Stimulated activated naive CD8-positive, alpha-beta T cell treated with anti-CD3 and anti-CD28 coated beads, Interleukin-15, Interleukin-2, amounts not matched to agents 100 U/mL and 50 U/mL, for 24 hours (primary cell): ENCODE measurements at places on chromosomes 16 and 17.

GRCh38 chr17:13265311-13265710 lies 247.5 kb upstream of the ELAC2 start:
- DNase-seq: no peak

DNA sequence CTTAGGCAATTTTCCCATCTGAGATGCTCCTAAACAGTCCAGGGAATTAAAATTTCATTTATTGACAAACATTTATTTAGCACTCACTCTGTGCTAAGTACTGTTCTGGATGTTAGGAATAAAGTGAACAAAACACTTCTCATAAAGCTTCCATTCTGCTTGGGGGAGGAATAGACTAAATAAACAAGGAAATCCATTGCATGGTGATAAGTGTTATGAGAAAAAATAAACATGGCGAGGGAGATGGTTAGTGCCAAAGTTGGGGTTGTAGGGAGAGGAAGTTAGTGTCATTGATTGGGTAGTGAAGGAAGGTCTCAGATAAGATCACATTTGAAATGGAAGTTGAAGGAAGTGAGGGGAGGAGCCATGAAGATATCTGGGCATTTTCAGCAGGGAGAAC lies 72.2 kb upstream of the CES5A start:
- DNase-seq: no peak

GRCh38 chr17:64005734-64006167 lies 7.6 kb downstream of the PRR29 start:
- DNase-seq: no peak

DNA sequence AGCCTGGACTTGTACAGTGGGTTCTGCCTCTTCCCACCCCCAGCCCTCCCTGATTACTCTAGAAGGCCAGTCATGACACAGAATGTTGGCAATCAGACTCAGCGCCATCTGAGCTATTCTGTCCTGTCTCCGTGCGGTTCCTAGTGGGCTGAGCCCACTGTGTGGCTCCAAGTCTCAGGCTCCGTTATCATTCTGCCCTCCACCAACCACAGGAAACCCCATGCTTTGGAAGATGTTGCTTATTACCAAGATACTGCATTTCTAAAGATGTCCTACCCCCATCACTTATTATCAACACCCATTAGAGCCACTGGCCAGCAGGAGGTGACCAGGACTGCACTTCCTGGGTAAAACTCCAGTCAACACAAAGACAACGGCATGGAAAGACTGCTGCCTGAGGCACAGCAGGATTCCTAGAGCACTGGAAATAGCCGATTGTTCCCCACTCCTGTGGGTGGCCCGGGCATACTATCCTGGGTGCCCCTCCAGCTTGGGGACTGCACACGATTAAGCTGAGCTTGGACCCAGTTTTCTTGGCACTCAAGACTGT lies 133.6 kb downstream of the AATF start:
- DNase-seq: no peak

DNA sequence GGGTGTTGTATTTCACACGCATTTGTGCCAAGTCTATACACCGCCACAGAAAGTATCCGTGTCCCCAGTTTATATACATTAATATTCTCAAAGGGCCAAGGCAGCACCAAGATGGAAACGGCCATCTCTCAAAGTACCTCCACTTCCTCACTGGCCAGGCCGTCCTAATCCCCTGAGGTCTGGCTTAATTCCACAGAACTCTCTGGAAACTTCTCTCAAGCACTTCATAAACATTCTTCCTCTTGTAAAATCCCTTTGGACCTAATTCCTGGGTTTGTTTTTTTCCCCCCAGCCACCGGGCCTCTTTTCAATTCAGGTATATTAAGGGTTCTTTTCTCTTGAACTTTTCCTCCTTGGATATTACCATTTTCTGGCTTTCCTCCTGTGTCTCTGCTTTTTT lies 5.1 kb upstream of the ERN1 start:
- no peak for DNase-seq

GRCh38 chr16:25709213-25709612 lies 17.5 kb downstream of the HS3ST4 start:
- no peak for DNase-seq

- DNase-seq: no peak
Observed at GRCh38 chr17:79783891-79784290, 5.9 kb downstream of the CBX2 start.

DNA sequence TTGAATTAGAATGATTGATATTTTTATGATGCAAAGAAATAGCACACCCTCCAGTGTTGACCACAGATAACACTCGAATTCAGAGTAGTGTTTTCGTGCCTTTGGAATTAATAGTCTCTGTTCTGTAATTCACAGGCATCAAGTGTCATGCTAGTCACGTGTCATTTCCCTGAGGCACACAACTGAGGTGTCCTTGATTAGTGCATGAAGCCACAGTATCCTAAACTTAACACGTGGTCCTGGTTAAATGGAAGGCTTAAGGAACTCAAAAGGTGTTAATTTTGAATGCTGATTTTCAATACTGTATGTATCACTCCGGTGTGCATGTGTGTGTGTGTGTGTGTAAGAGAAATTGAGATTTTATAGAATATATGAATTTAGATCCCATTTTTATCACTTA lies 625.6 kb downstream of the TMEM114 start:
- DNase-seq: no peak

GRCh38 chr17:19897903-19898302 lies 30.2 kb upstream of the ULK2 start:
- DNase-seq: no peak

DNA sequence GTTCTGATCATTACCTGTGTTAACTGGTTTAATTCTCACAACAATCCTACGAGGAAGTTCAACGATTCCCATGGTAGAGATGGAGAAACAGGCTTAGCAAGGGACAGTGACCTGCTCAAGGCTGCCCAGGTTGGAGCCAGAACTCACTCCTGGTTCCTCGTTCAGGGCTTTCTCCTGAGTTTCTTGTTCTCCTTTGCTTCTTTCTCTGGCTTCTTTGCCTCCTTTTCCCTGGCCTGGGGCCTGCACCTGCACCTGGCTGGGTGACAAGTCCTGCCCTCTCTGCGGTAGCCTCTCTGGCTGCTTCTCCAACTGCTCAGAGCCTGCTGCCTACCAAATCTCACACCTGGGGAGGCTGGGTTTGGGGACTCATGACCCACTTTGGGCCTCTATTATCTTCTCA lies 2.8 kb downstream of the CCL22 start:
- no peak for DNase-seq

DNA sequence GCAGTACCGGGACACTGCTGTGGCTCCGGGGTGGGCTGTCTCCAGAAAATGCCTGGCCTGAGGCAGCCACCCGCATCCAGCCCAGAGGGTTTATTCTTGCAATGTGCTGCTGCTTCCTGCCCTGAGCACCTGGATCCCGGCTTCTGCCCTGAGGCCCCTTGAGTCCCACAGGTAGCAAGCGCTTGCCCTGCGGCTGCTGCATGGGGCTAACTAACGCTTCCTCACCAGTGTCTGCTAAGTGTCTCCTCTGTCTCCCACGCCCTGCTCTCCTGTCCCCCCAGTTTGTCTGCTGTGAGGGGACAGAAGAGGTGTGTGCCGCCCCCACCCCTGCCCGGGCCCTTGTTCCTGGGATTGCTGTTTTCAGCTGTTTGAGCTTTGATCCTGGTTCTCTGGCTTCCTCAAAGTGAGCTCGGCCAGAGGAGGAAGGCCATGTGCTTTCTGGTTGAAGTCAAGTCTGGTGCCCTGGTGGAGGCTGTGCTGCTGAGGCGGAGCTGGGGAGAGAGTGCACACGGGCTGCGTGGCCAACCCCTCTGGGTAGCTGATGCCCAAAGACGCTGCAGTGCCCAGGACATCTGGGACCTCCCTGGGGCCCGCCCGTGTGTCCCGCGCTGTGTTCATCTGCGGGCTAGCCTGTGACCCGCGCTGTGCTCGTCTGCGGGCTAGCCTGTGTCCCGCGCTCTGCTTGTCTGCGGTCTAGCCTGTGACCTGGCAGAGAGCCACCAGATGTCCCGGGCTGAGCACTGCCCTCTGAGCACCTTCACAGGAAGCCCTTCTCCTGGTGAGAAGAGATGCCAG lies 12.9 kb downstream of the STH start:
- no peak for DNase-seq

GRCh38 chr16:54123766-54124165 lies 162.8 kb downstream of the IRX3 start:
- no peak for DNase-seq

DNA sequence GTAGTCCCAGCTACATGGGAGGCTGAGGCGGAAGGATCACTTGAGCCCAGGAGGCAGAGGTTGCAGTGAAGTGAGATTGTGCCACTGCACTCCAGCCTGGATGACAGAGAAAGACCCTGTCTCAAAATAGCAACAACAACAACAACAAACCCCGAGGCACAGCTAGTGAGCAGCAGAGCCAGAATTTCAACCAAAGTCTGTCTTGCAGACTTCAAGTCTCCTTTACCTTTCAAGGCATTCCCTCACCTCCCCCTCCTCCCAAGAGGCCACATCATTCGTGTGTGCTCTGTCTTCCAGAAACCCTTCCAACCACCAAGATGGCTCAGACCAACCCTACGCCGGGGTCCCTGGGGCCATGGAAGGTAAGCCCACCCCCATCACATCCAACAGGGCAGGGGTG lies 2.2 kb downstream of the CRYBA1 start:
- DNase-seq: no peak

- DNase-seq: no peak
Observed at GRCh38 chr16:6374821-6375220, 957.8 kb upstream of the RBFOX1 start.

DNA sequence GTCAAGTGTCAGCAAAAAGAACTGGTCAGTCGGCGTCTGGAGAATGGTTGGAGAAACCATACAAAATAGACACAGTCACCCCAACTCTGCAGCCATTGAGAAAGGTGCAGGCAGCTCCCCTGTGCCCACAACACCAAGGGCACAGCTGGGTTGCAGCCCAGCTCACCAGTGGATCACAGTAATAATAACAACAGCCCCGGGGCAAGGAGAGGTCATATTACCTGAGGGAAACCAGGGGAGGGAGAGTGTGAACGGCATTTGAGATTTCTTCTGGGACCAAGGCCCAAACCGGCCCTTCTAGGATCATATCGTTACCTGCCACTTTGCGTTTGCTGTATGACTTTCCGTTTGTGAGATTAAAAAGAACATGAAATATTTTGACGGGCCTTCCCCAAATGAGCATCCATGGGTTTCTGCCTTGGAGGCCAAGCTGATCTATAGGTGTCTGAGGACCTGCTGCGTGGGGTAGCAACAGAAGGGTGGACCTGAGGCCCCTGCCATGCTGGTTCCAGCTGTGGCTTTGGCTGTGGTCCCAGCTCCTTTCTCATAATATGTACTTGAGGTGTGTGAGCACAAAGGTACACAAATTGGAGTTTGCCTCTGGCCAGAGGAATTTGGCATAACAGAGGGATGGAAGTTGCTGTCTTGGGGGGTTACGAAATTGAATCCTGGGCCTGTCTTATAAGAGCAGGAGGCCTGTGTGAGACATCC lies 154.6 kb downstream of the CMIP start:
- DNase-seq: no peak

GRCh38 chr16:10669791-10670190 lies 24.9 kb downstream of the TEKT5 start:
- DNase-seq: no peak
